ENCODE measurements at places on chromosomes 1 and 21.

DNA sequence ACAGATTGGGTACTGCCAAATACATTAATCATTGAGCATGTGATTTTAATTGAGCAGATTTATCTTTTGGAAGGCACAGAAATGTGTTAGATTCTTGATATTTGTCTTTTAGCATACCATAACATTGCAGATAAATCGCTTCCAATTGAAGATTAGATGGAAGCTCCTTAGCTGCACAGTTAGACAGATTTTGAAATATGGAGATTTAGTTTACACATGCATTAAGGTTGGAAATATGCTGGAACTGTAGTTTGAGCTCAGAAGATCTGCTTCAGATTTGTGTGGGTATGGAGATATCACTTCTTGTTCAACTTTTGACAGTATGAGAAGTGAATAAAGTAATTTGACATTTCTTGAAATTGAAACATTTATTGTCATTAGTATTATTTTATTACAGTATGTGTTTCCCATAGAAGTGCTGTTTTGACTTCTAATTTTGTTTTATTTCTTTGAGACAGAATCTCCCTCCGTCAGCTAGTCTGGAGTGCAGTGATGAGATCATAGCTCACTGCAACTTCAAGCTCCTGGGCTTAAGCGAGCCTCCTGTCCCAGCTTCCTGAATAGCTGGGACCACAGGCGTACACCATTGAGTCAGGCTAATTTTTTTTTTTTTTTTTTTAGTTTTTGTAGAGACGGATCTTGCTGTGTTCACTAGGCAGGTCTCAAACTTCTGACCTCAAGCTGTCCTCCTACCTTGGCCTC, 29.1 kb downstream of the THRAP3 start:
- no peak for DNase-seq

DNA sequence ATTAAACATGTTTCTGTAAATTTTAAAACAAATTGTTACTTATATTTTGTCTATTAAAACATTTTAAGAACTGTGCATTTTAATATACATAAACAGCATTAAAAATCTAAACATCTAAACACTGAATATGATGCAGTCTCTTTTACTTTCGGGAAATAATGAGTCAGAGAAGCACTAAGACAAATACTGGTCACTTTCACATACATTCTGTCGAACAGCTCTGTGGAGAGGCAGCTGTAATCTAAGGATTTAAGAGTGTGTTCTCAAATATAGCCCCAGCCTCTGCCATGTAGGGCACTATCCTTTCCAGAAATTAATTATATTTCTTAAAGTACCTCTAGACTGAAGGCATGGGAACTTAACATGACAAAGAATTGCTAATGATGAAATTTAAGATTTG, 89.6 kb upstream of the PTGFR start:
- no peak for DNase-seq

DNA sequence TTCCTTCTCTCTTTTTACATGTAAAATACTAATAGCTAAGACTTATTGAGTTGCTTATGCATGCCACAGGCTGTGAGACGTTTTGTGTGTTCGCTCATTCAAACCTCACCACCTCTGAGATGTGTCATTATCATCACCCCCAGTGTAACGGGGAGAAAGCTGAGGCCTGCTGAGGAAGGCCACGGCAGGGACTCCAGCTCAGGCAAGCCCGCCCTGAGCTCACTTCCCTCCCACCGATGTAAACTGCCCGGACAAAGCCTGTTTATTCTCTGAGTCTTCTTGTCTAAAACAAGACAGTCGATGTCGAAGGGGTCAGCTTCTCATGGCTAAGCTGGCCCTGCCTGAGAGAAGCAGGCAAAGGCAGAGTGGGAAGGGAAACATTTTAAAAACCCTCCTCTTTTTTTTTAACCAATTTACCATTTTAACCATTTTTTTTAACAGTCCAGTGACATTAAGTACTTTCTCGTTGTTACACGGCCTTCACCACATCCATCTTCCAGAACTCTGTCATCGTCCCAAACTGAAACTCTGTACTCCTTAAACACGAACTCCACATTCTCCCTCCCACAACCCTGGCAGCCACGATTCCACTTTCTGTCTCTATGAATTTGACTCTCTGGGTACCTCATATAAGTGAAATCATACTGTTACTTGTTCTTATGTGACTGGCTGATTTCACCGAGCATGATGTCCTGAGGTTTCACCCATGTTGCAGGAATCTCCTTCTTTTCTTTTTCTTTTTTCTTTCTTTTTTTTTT, 204.8 kb upstream of the GALNT2 start:
- DNase-seq = no peak

GRCh38 chr1:42639116-42639515, 19.1 kb upstream of the PPIH start:
- no peak for DNase-seq

- peak; percentile 20 for DNase-seq
Observed at GRCh38 chr1:30085811-30086770, 637.3 kb downstream of the MATN1 start.

DNA sequence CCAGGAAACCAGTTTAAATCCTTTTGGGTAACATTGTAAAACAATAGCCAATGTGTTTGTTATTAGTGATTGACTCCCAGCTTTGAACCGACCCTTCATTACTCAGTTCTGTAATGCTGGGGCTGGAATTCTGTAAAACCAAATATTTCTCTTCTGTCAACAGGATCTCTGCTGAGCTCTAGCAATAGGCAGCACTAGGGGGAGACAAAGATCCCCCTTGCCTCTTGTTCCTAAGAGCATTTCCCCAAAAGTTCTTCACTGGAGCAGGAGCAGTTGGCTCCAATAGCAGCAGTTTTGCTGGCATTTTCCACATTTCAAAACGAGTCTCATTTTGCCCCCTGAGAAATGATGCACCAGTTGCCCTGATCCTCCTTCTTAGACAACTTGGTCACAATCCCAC, 1671.1 kb downstream of the MRPL39 start:
- DNase-seq = no peak

GRCh38 chr1:210438928-210439841, 110.5 kb downstream of the HHAT start:
- no peak for DNase-seq

DNA sequence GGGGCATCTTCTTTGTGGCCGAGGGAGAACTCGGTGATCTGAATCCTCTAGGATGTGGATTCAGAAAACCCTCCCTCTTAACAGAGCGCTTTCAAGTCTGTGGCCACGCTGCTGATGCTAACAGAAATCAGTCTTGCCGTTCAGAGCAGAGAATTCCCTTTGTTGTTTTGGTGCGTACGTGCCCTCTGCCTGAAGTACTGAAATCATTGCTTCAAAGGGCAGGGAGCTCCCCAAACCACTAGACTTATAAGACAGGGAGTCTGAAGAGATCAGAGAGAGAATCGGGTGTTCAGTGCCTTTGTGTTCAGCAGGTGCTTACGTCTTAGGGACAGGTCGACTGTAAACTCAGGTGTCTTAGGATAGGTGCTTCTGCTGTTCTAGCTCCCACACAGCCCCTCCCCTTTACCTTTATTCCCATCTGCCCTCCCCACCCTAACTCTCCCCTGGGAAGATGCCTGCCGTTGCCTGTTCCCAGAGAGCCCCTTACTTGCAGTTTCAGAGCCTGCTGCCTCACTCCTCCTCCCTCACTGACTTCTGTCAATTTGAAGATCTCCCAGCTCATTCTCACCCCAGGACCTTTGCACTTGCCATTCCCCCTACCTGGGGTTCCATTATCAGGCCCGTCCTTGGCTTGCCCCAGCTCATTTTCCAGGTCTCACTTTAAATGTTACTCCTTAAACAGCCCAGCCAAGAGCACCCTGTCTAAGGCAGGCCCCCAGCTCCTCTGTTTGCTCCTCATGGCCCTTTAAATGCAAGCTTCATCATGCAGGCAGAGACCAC, 143.0 kb downstream of the CAMTA1 start:
- DNase-seq = no peak

GRCh38 chr21:46661211-46661625, 25.7 kb downstream of the PRMT2 start:
- DNase-seq = no peak

- DNase-seq = no peak
Observed at GRCh38 chr21:18398843-18399242, 4.7 kb downstream of the TMPRSS15 start.

GRCh38 chr1:156281693-156282478, 739 bp downstream of the SMG5 start:
- DNase-seq = no peak

DNA sequence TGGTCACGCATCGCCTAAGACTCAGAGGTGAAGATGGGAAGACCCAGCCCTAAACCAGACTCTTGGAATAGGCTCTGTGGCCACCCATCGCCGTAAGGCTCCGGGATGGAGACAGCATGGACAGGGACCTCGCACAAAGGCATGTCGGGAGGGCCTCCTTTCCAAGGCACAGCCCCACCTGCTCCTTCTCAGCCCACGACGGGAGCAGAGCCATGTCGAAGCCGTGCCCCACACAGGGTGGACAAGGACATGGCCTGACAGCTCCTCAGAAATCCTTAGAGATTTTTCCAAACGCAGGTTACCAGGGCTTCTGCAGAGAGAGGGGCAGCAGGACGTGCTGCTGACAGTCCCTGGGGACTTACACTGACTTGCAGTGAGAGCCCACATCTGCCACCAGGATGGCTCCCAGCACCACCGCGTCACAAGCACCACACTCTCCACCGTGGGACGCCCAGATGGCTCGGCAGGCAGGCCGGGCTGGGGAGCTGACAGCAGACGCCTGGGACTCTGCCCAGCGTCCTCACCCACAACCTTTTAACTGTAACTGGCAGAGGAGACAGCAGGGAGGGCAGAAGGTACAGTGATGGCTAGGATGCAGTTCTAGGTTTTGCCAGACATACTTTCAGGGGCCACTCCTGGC, 12.0 kb downstream of the SSU72 start:
- DNase-seq = no peak

DNA sequence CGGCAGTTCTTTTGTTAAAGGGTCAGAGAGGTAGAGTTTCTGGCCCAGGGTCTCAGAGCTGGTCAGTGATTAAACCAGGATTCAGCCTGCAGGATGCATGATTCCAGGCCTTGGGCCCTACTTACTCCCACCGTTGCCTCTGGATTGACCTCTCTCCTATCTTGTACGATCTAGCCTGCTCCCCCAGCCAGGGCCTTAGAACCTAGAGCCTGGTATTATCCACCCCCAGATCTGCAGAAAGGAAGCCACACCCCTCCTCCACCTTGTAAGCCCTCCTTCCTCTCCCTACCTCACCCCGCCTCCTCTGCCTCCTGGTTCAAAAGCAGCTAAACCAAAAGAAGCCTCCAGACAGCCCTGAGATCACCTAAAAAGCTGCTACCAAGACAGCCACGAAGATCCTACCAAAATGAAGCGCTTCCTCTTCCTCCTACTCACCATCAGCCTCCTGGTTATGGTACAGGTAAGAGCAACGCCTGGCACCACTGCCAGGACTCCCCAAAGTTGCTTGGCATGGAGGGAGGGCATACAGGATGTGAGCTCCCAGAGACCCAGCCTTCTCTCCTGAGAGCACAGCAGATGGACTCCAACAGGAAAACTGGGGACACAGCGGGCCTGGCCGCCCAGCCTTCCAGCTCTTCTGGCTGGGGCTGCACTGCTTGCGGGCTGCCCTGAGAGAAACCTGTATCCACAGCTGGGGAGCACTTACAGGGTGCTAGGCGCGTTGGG, at the start of gene CD52:
Gene CD52, plus strand, starts transcription at position 347 of the 726 bp plus-strand sequence. Its CDS starts 60 bp downstream, at position 407.
- DNase-seq = peak; percentile 79

GRCh38 chr1:246291127-246291526, 216.0 kb downstream of the SMYD3 start:
- no peak for DNase-seq

DNA sequence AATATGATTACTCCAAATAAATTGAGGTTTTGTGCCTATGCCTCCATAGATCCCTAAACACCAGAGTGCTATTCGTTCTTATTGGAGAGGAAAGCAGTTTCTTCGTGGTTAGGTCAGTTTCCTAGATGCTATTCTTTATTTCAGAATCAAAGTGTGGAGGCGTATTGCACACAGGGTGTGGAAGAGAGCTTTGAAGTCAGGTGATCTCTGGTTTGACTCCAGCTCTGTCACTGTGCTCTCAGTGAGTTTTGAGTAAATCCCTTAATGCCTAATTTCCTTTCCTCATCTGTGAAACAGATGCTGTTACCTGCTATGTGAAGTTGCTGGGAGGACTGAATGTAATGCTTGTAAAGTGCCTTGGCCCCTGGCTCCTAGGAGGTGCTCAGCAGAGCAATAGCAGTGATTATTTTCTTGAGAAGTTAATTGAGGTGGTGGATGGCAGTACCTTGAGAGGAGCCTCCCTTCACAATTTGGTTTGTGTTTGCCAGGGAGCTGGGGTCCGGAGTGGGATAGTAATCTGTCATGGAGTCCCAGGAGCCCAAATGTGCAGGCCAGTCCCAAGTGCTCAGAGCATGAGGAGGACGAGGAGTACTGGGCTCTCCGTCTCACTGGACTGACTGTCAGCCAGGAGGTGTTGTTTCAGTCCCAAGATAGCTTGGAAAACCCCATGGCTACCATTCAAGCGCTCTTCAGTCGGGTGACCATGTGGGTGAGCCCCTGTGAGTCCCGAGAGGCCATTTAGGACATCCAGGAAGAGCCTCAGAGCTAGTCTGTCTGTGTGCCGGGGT, 14.9 kb downstream of the NTPCR start:
- DNase-seq = no peak

GRCh38 chr1:165960136-165960535, 132.7 kb downstream of the UCK2 start:
- DNase-seq = no peak

GRCh38 chr1:92483610-92484471, 2.9 kb downstream of the GFI1 start:
- peak; percentile 73 for DNase-seq

DNA sequence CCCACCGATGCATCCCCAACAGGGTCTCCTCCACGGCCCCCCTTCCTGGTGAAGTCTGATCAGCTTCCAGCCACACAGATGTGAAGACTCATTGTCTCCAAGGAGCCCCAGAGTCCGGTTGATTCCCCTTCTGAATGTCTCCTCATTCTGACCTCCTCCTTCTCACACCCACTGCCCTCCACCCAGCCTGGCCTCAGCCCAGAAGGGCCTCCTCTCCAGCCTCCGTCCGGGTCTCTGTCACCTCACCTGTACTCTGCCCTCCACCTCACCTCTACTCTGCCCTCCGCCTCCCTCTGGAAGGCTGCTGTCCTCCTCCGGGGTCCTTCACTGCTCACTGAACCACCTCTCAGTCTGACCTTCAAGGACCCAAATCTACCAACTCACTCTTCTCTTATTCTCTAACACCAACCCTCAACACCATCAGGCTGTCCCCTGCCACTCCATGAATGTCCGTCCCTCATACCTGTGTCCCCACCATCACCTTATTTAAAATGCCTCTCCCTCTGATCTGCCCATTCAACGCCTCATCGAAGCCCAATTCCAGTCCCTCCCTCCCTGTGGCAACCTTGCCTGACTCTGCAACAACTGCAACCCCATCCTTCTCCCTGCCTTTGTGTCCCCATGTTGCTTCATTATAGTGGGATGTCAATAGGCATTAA, 201.2 kb downstream of the TOMM20 start:
- no peak for DNase-seq

DNA sequence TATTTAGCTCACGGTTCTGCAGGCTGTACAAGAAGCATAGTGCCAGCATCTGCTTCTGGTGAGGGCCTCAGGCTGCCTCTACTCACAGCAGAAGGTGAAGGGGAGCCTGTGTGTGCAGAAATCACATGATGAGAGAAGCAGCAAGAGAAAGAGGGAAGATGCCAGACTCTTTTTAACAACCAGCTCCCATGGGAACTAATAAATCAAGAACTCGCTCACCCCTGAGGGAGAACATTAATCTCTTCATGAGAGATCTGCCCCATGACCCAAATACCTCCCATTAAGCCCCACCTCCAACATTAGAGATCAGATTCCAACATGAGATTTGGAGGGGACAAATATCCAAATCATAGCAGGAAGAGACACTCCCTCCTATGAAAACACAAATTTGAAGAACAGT, 74.1 kb downstream of the OLFML2B start:
- no peak for DNase-seq

Measured in stimulated activated CD4-positive, alpha-beta T cell treated with anti-CD3 and anti-CD28 coated beads, Interleukin-1b, Interleukin-23, amount 100 ng/mL, for 4 hours (primary cell).